ENCODE measurements at places on chromosomes 6 and 20.
A peak's percentile ranks its signal among the peaks of the same experiment; 100 is the strongest.

GRCh38 chr6:77440206-77440976, 22.9 kb downstream of the HTR1B start:
- no peak for DNase-seq

GRCh38 chr20:5480824-5481600, 164.3 kb upstream of the PROKR2 start:
- no peak for DNase-seq

- DNase-seq, result no peak
Measured at GRCh38 chr6:141451181-141451510, 681.6 kb upstream of the GJE1 start.

DNA sequence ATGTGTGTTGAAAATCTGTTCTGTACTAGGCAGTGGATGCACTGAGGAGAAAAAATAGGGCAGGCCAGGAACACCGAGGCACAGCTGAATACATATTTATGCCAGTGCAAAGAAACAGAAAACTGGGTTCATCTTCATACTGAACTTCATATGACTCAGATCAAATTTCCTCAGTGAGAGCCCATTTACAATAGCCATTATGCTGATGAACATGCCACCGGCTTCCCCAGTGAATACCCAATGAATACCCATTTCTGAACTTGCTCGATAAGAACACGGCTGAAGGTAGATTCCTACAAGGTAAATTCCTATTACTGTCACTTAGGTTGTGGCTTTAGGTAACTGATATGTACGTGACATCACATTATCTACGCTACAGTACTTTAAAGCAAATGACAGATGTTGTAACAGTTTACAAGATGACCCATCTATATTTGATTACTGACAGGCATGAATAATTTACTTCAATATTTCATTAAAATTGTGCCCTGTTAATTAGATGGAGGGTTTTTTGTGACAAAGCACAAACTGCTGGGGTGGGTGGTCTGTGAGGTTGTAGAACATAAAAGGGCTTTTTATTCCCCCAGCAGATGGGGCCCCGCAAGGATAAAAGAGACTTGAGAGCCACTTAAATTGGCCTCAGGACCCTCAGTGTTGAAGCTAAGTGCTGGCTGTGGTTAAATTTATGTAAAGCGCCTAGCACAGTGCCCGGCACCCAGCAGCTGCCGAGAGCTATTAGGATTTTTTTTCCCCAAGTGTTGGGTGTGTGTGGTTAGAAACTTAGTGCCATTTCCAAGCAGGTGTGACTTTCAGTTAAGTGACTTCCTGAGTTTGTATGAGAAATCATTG, 264.5 kb downstream of the CD83 start:
- peak; percentile 54 for DNase-seq

DNA sequence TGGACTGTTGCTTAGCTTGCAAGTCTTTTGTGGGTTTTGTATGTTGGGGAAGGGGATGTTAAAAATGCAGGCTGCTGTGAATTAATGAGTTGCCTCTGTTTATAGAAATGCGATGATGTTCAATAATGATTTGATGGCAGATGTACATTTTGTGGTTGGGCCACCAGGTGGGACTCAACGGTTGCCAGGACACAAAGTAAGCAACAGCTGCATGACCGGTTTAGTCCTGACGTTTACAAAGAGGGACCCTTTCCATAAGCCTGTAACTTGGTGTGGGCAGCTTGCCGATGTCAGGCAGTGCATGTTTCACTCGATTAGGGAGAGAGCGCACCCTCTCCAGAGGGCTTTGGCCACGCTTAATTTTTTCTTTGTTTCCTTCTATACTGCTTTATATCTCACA, 1.3 kb downstream of the BTBD3 start:
- no peak for DNase-seq

DNA sequence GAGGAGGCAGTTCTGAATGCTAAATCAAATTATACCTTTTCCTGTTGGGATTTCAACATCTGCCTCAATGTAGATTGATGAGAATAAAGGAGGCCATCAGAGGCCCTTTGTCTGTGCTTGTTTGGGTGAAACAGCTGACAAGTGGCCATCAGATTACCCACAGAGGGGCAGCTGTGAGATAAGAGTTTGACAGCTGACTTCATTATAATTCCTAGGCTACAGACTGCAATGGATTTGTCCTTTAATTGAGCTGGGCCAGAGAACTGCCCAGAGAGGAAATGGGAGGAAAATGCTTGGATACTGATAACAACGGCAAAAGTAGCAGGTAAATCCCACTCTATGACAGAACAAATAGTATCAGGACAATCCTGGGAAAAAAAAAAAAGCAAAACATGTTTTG, 649.4 kb downstream of the HDGFL1 start:
- DNase-seq, result no peak

DNA sequence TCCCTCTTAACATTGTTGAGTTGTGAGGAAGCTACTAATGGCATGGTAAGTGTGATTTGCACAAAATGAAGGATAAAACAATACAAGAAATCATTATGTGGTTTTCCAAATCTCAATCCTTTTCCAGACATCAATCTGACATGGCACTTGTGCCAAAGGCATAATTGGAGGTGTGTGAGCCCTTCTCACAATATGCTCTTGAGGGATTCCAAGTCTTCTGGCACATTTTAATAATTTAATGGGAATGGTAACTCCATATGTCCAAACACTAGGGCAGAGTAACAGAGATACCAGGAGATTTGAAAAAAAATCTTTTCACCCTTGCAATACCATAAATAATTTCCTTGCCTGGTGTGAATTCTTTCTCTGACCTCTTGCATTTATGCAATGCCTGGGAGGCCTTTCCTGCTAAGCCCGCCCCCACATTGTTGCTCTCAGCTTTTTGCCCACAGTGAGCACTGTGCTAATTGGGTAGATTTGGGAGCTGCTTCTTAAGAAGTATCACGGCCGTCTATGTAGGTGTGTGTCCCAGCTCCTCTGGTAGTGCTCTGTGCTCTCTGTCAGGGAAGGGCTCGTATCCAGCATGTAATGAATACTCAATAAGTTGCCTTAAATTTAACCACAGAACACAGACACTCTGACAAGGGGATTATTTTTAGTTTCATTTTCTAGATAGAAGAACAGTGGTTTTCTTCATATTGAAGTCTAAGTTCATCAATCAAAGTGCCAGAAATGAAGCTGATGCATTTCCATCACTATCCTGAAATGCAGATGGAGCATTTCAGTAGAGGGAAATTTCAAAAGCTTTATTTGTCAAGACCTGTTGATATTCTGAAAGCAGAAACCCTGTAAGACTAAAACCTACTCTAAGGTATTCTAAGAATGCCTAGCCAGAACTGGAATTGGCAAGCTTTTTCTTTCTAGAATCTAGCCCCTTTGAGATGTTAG, 54.4 kb upstream of the CEP85L start:
- peak; percentile 40 for DNase-seq

DNA sequence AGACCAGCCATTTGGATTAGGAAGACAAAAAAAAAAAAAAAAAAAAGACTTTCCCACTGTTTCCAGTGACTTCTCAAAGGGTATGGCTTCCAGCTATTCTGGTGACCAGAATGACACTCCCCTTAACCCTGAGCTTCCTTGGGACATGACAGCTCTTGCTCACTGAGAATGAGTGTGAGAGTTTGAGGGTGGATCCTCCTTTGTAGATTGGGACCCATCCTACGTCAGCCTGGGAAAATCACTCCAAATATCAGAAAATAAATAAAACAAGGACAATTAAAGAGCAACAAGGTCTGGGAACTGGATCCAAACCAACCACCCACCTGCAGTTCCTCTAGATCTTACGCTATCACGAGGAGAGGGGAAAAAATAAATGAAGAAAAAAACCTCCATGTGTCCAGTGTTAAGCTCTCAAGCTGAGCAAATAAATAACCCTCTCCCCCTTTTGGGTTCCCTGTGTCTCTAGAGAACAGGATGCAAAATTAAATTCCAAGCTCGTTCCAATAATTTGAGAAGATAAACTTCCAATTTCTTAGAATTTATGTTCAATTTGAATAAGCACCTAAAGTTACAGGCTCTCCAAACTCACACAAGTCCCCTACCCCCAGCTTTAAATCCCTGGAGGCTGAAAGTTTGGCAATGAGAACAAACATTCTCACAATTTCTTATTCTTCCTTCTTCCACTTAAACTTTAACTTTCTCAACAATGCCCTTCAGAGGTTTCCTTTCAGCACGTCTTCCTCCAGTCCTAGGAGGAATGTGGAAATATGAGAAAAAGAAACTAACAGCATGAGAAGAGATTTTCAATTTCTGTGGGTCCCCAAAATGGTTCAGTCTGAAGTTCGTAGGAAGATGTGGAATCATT, 170.2 kb downstream of the MTFR2 start:
- no peak for DNase-seq

DNA sequence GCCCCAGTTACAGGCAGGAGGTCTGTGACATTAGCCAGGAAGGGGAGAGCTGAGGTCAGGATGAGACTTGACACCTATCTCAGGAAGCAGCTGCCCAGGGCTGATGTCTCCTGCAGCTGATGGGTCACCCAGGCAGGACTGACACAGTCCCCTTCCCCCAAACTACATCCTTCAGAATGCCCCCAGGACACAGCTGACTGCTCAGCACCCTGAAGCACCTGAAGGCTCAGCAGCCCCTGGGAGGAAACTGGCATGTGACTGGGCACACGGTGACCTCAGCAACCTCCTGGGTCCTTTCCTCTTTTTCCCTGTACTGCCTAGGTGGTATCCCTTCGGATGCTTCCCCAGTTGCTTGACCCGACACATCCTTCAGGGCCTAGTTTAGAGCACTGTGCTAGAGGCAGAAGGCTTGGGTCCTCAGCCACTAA, 1.9 kb downstream of the SDC4 start:
- DNase-seq, result peak; percentile 43

DNA sequence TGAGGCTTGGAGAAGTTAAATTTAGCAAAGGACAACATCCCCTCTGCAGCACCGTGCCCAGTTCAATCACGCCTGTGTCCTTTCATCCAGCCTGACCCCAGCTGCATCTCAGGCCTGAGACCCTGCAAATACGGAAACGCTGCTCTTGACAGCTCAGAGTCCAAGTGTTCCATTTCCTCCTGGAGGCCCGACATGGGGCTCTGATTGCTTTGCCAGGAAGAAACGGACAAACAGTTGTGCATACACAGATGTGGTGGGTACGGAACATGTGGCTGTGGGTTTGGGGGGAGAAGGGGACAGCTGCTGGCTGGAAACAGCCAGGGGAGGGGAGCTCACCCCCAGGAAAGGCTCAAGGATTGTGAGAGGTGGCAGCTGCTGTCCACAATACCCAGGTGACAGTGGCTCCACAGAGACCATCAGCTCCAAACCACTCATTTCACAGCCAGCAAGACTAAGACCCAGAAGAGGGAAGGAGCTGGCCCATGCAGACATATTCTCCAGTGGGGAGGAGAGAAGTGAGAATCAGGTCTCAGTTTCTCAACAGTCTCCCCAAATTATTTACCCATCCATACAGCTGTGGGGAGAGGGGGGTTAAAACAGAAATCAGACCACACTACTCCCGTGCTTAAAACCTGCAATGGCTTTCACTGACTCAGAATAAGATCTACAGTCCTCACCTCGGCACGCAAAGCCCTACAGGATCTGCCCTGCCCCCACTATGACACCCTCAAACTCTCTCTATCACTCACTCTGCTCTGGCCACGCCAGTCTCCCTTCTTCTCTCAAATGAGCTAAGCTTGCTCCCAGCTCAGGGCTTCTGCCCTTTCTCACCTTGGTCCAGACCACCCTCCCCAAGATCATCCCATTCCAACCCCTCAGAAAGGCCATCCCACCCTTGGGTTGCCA, 89.1 kb downstream of the PREX1 start:
- DNase-seq, result peak; percentile 88

DNA sequence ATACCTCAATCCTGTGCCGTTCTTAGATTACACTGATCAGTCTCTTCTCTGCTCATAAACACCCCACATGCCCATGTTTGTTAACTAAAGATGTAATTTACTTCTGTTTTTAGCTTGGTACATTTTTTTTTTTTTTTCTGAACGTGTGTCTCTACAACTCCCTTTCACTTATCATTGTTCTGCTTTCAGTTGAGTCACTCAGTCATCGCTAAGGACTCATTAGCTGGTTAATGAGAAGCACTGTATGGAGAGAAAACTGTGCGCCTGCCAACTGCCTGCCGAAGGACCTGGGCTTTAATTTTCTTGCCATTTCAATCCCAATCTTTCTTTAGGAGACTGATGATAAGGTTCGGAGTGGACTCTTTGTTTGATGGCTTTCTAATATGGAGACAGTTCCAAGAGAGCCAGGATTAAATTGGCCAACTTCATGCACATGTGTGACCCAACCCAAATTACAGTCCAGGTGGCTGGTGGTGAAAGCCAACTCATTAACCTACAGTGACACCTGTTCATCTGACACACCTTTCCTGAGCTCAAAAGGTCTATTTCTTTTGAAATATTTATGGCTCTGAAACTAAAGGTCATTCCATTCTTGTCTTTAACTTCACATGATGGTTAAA, 334.1 kb downstream of the BCKDHB start:
- DNase-seq, result no peak

- DNase-seq, result no peak
Measured at GRCh38 chr6:118968416-118968815, 33.5 kb upstream of the MCM9 start.

- no peak for DNase-seq
Measured at GRCh38 chr20:62103508-62104233, 18.6 kb upstream of the LSM14B start.

DNA sequence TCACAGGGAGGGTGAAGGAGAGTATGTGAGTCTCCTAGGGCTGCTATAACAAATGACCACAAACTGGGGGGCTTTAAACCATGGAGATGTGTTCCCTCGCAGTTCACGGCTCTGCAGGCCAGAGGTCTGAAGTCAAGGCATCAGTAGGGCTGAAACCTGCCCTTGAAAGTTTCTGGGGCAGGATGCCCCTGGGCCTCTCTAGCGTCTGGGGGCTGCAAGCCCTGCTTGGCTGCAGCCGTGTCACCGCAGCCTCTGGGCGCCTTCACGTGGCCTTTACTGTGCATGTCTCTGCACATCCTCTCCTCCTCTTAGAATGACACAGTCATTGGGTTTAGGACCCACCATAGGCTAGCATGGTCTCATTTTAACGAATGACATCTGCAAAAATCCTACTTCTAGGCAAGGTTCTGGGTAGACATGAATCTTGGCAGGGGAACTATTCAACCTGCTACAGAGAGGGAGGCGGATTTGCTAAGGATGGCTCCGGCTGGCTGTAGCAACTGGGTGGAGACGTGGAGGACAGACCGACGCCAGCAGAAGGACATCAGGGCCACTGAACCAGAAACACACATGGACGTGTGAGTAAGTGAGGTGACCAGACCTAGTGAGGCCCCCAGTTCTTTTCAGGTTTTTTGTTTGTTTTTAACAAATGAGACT, 58.6 kb downstream of the PHACTR3 start:
- no peak for DNase-seq

DNA sequence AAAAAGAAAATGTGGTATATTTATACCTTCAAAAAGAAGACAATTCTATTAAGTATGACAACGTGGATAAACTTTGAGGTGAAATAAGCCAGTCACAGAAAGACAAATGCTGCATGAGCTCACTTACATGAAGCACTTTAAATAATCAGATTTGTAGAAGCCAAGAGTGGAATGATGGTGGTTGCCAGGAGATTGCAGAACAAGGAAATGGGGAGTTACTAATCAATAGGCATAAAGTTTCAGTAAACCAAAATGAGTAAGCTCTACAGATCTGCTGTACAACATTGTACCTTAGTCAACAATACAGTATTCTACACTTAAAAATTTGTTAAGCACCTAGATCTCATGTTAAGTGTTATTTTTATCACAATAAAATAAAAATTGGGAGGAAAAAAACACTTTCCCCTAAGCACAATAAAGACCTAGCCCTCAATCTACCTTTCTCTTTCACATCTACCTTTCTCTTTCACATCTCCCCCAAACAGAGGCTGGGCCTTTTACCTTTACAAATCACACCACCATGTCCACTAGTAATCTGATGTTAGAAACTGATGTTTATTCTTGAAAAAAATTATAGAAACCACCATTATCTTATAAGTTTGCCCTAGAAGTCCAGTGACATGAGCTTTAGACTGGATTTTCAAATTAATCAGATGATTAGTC, 73.9 kb downstream of the PKIB start:
- DNase-seq, result no peak
